Left kidney (tissue), 8 donors: ENCODE measurements at places on chromosomes 13 and 19. TPM values are rescaled to one million over a fixed set of nuclear protein-coding genes. Genes with fewer than 3 reads are reported as not detected.

Gene DACH1
- polyA plus RNA-seq: 120 TPM

Gene KLK15
- not detected for polyA plus RNA-seq

Gene TMEM272
- polyA plus RNA-seq: 0.42 TPM

- DNase-seq: no peak
These were observed at the start of gene STK24 for GRCh38 chr13:98576963-98577835. STK24 (minus strand) TSS chr13:98577107; CDS start chr13:98576786, 321 bp downstream.

Gene PGLYRP1
- polyA plus RNA-seq: 0.32 TPM

DNA sequence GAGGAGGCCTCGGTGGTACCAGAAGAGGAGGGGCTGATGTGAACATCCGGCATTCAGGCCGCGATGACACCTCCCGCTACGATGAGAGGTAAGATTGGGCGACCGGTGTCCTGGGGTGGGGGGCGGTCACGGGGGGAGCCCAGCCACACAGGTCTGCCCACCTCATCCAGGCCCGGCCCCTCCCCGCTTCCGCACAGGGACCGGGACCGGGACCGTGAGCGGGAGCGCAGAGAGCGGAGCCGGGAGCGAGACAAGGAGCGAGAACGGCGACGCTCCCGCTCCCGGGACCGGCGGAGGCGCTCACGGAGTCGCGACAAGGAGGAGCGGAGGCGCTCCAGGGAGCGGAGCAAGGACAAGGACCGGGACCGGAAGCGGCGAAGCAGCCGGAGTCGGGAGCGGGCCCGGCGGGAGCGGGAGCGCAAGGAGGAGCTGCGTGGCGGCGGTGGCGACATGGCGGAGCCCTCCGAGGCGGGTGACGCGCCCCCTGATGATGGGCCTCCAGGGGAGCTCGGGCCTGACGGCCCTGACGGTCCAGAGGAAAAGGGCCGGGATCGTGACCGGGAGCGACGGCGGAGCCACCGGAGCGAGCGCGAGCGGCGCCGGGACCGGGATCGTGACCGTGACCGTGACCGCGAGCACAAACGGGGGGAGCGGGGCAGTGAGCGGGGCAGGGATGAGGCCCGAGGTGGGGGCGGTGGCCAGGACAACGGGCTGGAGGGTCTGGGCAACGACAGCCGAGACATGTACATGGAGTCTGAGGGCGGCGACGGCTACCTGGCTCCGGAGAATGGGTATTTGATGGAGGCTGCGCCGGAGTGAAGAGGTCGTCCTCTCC, 6.3 kb upstream of the LIN7B start:
- DNase-seq: no peak

GRCh38 chr19:3604987-3605343, 1.7 kb downstream of the TBXA2R start:
- no peak for DNase-seq

DNA sequence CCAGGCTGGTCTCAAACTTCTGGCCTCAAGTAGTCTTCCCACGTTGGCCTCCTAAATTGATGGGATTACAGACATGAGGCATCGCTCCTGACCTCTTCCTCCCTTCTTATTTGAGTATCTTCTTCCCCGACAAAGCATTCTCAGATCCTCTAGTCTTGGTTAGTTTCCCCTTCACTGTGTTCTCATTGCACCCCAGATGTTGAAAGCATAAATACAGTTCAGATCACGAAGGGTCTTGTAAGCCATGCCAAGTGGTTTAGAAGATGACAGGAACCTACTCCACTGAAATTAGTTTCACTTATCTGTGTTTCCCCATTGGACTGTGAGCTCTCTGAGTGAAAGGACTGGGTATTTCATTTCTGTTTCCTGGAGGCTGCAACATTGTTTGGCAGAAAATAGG, 100.7 kb downstream of the DGKH start:
- no peak for DNase-seq

GRCh38 chr19:18304458-18305310, 18.2 kb downstream of the LSM4 start:
- DNase-seq: peak; percentile 71

DNA sequence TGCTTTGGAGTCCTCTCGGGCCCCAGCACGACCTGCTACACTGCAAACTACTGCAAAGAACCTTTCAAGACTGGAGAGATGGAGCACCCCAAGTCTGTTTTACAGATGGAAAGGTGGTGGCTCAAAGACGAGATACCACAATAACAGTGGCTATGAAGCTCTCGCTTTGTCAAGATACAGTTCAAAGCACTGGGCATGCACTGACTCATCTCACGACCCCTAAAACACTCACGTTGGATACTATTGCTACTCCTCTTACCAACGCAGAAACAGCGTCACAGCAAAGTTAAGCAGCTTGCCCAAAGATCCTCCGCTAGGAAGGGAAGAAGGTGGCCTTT, 24.0 kb upstream of the LAIR1 start:
- DNase-seq: no peak

DNA sequence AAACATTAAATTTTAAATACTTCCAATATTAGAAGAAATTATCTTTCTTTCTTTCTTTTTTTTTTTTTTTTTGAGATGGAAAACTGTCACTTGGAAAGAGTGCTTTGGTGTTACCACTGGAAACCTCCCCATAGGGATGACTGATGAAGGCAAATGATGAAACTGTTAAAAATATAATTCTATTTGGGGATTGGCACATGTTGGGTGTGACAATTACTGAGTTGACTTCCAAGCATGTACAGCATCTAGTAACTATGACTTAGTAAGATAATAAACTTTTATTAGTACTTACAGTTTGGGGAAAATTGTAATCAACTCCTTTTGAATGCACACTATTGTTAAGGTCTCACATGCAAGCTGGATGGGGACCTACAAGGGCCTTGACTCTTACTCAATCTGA, 592.5 kb downstream of the KCTD12 start:
- no peak for DNase-seq

Gene CKAP2
- 98.3 TPM for polyA plus RNA-seq

DNA sequence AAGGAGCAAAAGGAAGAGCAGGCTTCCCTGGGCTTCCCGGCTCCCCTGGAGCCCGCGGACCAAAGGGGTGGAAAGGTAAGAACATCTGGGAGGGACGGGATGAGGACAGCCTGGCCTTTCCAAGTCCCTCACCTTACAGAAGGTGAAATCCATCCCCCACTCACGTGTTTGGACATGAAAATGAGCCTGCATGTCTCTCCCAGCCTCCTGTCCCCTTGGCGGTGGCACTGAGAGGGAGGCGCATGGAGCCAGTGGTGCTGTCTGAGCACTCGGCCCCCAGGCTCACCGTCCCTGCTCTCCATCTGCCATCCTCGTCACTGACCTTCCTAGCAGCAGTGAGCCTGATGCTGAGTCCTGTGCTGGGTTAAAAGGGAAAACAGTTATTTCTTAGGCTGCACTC, 104.2 kb downstream of the RAB20 start:
- DNase-seq: no peak

DNA sequence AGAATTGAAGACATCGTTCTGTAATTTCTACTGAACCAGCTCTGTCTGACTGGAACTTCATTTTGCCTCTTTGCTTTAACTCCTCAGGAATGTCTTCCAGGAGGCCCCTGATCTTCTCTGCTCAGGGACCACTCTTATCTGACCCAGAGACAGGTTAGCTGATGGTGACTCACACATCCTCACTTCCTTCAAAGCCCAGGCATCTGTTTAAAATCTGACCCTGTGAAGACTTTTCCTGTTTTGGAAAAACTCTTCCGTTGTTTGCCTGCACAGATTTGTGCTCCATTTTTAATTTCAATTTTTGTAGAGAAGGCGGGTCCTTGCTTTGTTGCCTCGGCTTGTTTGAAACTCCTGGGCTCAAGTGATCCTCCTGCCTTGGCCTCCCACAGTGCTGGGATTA, 1.6 kb downstream of the ARL11 start:
- DNase-seq: no peak
